Cardiac muscle cell (in vitro differentiated cells and primary cell): ENCODE measurements at places on chromosomes 16 and 17. TPM values are rescaled to one million over a fixed set of nuclear protein-coding genes. Genes with fewer than 3 reads are reported as not detected.

The IL32 gene
- total RNA-seq = 0.66 TPM in 1 of 2 replicates, not detected in the other

The SEPTIN12 gene
- 1.7 and 2.9 TPM in 2 replicates for total RNA-seq

The SPEM1 gene
- total RNA-seq = not detected in 2 replicates

The TEFM gene
- total RNA-seq = 15.6 and 18.1 TPM in 2 replicates

The PIK3R5 gene
- 0.09 and 0.28 TPM in 2 replicates for total RNA-seq

The CDH5 gene
- total RNA-seq = 0.88 and 4.1 TPM in 2 replicates

The CDH15 gene
- 0.92 and 1.5 TPM in 2 replicates for total RNA-seq

The PSKH1 gene
- total RNA-seq = 31.0 and 31.6 TPM in 2 replicates

The OR4D1 gene
- total RNA-seq = 0.04 TPM in 1 of 2 replicates, not detected in the other

The FBXW10 gene
- 0.04 and 0.12 TPM in 2 replicates for total RNA-seq

The PRSS36 gene
- total RNA-seq = 0.63 and 1.1 TPM in 2 replicates

The SLC5A11 gene
- total RNA-seq = not detected in 2 replicates

The CFAP97D1 gene
- 0.04 TPM in 1 of 2 replicates, not detected in the other for total RNA-seq

The ANKFN1 gene
- 0.21 TPM in 1 of 2 replicates, not detected in the other for total RNA-seq

The MCRIP2 gene
- total RNA-seq = 123 and 144 TPM in 2 replicates

The KCNH4 gene
- not detected in 2 replicates for total RNA-seq

The MEIOB gene
- 2.0 TPM in 1 of 2 replicates, not detected in the other for total RNA-seq

The TBC1D3I gene
- total RNA-seq = not detected in 2 replicates

The CCL3 gene
- total RNA-seq = not detected in 2 replicates

The ABCA9 gene
- 0.07 and 0.09 TPM in 2 replicates for total RNA-seq

The TMEM235 gene
- 2.0 and 5.2 TPM in 2 replicates for total RNA-seq

The PTX4 gene
- total RNA-seq = 0.30 and 0.49 TPM in 2 replicates

The SKA2 gene
- total RNA-seq = 55.5 and 107 TPM in 2 replicates

The KAT8 gene
- 88.8 and 112 TPM in 2 replicates for total RNA-seq

The GUCY2D gene
- total RNA-seq = 1.1 TPM in 1 of 2 replicates, not detected in the other

The CMC2 gene
- total RNA-seq = 41.3 and 61.1 TPM in 2 replicates

The TBC1D28 gene
- not detected in 2 replicates for total RNA-seq

The TIMP2 gene
- total RNA-seq = 22.0 and 25.8 TPM in 2 replicates

The C16orf78 gene
- total RNA-seq = not detected in 2 replicates

The C17orf78 gene
- total RNA-seq = not detected in 2 replicates

The PRR11 gene
- 2.7 and 18.9 TPM in 2 replicates for total RNA-seq

The DLX4 gene
- total RNA-seq = 0.53 and 0.60 TPM in 2 replicates

The CDRT15 gene
- not detected in 2 replicates for total RNA-seq

The SLC16A6 gene
- 0.15 and 0.35 TPM in 2 replicates for total RNA-seq

The CIITA gene
- total RNA-seq = 0.06 TPM in 1 of 2 replicates, not detected in the other

The SLFN12L gene
- not detected in 2 replicates for total RNA-seq

The CBX1 gene
- 62.9 and 102 TPM in 2 replicates for total RNA-seq

The CCL8 gene
- not detected in 2 replicates for total RNA-seq

The MPP2 gene
- 25.0 and 25.4 TPM in 2 replicates for total RNA-seq

The HP gene
- not detected in 2 replicates for total RNA-seq

The LRRC45 gene
- total RNA-seq = 36.5 and 43.3 TPM in 2 replicates

The TMED6 gene
- 0.69 TPM in 1 of 2 replicates, not detected in the other for total RNA-seq
